ENCODE measurements at places on chromosomes 13 and 19.

GRCh38 chr19:46564701-46565100 is 36.4 kb upstream of the CALM3 start:
- DNase-seq, result no peak

GRCh38 chr13:101915755-101916107 is 463.3 kb downstream of the ITGBL1 start:
- no peak for DNase-seq

DNA sequence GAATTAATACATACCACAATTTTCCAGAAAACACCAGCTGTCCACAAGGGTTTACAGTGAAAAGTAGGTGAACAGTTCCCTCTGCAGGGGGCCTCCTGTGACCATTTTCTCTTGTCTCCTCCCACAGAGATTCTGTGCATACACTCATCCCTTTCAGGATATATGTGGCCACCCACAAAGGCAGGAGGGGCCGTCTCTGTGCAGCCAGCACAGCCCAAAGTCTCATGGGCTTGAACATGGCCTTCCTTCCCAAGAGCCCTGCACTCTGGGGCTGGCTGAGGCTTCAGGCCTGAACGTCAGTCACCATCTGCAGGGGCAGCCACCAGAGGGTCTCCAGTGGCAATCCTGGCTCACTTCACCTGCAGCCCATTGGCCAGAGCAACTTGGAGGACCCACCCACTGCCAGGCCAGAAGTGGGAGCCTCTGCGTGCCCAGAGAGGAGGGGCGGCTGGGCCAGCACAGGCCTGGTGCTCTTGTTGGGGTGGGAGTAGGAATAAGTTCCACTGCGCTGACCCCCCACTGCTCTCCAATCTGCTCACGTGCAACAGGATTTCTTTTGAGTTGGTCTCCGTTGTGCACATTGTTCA is 25.1 kb downstream of the TMEM161A start:
- DNase-seq, result no peak

GRCh38 chr19:47155148-47155547 is 24.5 kb downstream of the SAE1 start:
- DNase-seq, result no peak

DNA sequence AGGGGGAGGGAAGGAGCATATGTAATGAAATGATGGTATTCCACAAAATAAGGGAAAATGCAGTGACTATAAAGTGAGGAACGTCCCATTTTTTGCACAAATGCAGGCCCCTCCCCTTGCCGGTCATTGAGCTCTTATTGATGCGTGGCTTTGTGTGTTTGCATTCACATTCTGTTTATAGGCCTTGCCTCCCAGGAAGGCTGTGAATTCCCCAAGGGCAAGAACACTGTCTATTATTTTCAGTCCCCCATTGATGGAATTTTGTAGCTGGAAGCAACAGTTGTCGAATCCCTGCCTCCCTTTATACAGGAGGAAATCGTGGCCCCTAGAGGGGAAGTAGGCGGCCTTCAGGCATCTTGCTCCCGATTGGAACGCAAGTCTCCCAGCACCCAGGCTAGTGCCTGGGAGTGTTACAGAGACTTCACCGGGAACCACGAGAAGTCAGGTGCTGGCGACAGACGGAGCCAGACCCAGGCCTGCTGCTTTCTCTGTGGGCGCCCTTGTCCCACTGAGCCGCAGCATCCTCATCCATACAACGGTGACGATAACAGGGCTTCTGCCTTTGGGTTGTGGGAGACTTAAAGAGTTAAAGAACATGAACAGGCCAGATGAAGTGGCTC is 6.9 kb downstream of the SBSN start:
- DNase-seq, result no peak

GRCh38 chr19:48396016-48396823 is 2.8 kb downstream of the GRIN2D start:
- no peak for DNase-seq
